ENCODE measurements at places on chromosomes 3 and 15. TPM values are rescaled to one million over a fixed set of nuclear protein-coding genes. Genes with fewer than 3 reads are reported as not detected.

The TLR9 gene
- not detected for total RNA-seq

DNA sequence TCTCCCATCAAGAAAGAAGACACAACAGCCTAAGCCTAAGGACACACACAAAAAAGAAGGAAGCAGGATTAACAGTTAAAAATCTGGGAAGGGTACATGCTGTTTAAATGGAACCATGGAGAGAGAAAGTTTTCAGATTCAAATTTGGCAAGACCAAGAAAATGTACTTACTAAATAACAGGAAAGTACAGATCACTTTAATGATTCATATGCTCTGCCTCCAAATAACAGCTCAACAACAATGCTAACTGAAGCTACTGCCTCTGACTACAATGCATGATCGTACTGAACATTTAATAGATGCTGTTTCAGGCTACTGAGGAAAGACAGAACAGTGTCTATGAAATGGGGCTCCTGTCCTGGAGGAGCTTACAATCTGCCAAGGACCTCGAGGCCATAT lies 8.4 kb upstream of the NMB start:
- DNase-seq: no peak

The NCK1 gene
- 38.3 TPM for total RNA-seq

GRCh38 chr3:191470545-191470944 lies 9.6 kb downstream of the PYDC2 start:
- DNase-seq: no peak

DNA sequence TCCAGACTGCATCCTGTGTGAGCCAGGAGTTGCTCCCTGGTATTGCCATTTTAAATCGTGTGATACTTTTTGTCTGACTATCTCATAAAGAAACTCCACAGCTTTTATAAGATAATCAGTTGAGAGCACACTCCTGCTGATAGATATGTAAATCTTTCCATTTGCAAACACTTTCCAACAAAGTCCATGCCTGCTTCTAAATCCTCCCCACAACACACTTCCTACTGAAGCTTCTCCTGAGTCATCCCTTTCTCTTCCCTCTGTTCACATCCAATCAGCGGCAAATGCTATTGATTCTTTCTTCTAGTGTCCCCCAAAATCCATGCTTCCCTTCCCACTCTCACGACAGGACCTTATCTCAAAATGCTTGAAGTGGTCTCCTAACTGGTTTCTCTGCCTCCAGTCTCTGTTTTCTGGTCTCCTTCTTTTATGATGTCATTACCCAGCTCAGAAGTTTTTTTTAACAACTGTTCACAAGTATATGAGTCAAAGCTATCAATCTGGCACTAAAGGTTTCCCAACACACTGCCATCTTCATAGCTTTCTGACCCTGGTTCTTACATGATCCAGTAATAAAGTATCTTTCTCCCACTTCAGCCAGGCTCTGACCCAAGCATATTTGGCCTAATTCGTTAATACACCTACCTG lies 4.5 kb upstream of the WWTR1 start:
- DNase-seq: no peak
